ENCODE measurements at places on chromosomes 7 and 10.

DNA sequence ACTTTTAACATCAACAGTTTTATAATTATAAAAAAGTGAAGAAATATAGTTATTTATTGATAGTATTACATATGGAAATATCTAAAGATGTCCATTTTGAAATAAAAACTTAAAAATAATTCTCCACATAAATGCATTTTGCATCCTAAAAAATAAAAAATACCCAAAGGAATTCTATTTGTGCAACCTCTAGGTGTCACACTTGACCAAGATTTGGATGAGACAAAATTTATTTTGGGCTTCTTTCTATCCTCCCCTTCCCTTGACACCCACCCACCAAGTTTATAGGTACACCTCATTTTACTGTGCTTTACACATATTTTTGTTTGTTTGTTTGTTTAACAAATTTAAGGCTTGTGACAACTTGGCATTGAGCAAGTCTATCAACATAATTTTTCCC, 3.3 kb upstream of the THSD7A start:
- no peak for ATAC-seq

DNA sequence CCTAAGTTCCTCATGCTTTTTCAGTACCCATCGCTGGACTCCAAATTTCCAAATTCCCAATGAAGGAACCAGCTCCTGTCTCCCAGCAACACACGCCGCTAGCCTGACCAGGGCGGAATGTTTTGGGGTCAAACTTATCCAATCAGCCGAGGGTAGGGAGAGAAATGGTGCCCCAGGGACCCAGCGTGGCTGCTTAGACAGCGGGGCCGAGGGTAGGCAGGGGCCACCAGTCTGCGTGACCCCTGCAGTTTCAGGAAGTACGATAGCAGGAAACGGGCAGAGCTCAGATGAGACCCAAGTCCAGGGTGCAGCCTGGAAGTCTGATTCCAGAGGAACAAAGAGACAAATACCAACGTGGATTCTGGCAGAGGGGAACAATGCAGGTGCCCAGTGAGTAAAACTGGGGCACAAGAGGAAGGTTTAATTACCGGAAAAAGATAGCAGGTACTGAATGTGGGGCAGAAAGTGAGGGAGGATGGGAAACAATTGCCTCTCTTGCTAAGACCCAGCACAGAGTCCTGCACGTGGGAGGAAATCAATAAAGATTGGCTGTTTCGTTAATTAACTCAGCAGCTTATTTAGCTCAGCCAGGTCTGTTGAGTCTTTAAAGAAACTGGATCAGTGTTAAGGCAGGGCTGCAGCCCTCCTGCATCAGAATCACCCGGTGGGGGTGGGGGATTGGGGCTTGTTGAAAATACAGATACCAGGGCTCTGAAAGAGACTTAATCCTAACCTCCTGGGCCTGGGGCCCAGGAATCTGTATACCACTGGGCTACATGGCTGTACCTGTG, 50.4 kb upstream of the NFE2L3 start:
- no peak for ATAC-seq

DNA sequence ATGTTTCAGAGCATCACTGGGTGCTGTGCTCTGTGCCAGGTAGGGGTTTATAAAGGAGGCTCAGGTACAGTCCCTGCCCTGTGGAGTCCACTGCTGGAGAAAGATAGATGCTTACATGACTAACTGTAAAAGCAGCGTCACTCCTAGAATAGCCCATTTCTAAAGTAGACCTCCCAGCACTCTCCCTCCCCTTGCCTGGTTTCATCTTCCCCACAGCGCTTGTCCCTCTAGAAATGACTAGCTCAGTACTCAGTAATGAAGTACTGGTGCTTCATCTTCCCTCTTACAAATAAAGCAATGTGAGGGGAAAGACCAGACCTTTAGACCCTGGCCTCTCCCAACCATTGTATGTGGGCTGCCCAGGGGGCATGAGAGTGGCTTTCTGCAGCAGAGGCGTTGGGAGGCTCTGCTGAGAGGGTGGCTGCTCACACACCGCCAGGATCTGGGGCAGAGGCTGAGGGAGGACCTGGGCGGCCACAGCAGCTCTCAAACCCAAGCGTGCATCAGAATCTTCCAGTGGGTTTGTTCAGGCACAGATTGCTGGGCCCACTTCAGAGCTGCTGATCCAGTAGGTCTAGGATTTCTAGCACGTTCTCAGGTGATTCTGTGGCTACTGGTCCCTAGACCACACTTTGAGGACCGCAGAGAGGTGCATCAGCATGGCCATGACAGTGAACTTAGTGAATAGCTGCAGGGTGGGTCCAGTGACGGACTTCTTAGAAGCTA, 110.3 kb upstream of the ANLN start:
- ATAC-seq: no peak

DNA sequence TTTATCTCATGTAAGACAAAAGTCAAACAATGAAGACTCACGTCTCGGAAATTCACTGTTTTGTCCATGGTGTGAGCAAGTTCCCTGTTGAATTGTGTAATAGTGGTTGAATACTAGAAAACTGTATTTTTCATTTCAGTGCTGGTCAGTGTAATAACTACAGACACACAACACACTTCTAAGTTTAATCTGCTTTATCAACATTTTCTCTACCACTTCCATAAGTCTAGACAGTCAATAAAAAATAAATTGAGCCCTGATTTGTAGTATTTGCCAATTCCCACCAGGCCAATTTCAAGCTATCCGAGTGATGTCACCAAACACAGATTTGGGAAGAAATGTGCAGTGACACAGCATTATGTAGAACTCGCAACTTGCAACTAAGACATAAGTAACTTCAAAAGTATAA, 81.9 kb downstream of the GPR141 start:
- no peak for ATAC-seq

- peak; percentile 64 for ATAC-seq
These were observed 65.6 kb downstream of the TWIST1 start for GRCh38 chr7:19051767-19052375.

- peak; percentile 97 for ATAC-seq
These were observed 21.6 kb downstream of the NT5C3A start for GRCh38 chr7:33040803-33041516.

Measured in esophagus mucosa (tissue), 1 donor.